Breast epithelium (tissue), 4 donors: ENCODE measurements at places on chromosomes 7 and 10. TPM values are rescaled to one million over a fixed set of nuclear protein-coding genes. Genes with fewer than 3 reads are reported as not detected.
A peak's percentile ranks its signal among the peaks of the same experiment; 100 is the strongest.

Gene TRIP6
- total RNA-seq: 62.8 TPM

Gene ZFAND4
- total RNA-seq: 29.8 TPM

- DNase-seq: peak; percentile 20
These were observed 53.5 kb downstream of the NRF1 start for GRCh38 chr7:129665013-129665401.

- DNase-seq: no peak
These were observed 71.9 kb downstream of the NT5C2 start for GRCh38 chr10:103120977-103121735.

GRCh38 chr10:10818082-10818481 lies 199.6 kb upstream of the CELF2 start:
- no peak for DNase-seq

DNA sequence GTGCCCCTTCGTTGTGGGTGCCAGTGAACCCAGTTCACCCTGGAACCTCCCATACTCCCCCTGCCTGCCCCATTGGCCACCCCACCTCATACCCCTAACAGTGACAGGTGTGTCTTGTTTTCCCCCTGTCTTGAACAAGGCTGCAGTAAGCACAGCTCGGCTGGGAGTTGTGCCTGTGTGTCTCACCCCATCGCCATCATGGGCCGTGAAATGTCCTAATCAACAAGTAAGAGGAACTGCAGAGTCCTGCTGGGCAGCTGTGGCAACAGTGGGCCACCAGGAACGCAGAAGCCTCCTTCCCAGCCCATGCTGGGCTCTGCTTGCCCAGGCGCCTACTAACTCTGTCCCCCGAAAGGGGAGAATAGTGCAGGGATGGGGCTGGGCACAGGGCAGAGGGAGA lies 91.6 kb downstream of the C10orf105 start:
- no peak for DNase-seq

- DNase-seq: no peak
These were observed at the start of gene IRF5 for GRCh38 chr7:128937647-128938543. TSS of gene IRF5 (plus strand) at chr7:128937927. CDS start at chr7:128942082, 4,155 bp downstream.

DNA sequence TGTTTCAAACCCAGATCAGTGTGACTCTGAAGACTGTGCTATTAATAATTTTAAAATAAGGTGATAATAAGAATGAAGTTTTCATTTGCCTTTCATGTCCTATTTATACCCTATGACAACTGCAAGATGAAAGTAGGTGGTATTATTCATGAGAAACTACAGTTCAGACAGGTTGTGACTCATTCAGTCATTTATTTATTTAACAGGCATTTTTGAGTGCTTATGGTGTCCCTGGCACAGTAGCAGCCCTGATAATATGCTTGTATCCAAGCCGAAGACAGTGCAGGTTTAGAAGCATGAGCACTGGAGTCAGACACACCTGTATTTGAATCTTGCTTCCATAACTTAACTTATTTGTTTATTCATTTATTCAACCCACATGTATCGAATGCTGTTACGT lies 87.1 kb downstream of the FZD1 start:
- no peak for DNase-seq

GRCh38 chr7:116273918-116274301 lies 63.6 kb downstream of the TES start:
- no peak for DNase-seq
